SIG-M5 (cell line): ENCODE measurements at places on chromosomes 1 and 21.

- no peak for DNase-seq
These were observed 120.3 kb downstream of the TM2D1 start for GRCh38 chr1:61604684-61605083.

GRCh38 chr1:32470991-32471694 is 6.3 kb downstream of the ZBTB8B start:
- no peak for DNase-seq

- DNase-seq = no peak
These were observed 10.8 kb upstream of the TTLL10 start for GRCh38 chr1:1162597-1163537.

DNA sequence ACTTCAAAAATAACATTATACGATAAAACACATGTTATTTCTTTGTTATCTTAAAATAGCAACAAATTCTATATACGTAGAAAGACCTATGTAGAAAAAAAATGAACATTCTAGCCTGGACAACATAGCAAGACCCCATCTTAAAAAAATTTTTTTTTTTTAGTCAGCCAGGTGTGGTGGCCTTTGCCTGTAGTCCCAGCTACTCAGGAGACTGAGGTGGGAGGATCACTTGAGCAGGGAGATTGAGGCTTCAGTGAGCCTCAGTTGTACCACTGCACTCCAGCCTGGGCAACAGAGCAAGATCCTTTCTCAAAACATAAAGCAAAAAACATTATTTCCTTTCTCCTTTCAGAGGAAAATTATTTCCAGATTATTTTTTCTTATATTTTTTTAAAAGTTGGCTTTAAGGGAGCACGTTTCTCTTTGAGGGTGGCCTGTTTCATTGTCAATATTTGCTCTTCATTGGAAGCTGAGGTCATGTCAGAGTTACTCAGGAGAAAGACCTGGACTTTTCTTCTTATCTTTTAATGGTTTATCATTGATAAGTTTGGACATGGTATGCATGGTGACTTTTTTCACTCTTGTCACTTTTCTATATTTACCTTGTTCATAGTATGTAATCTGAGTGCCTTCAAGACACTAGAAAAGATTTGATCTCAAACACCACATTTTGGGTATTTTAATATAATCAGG is 32.0 kb downstream of the NFIA start:
- DNase-seq = no peak

GRCh38 chr1:67784545-67785186 is 48.6 kb downstream of the GNG12 start:
- DNase-seq = no peak

GRCh38 chr1:193850745-193851144 is 664.3 kb upstream of the B3GALT2 start:
- no peak for DNase-seq

DNA sequence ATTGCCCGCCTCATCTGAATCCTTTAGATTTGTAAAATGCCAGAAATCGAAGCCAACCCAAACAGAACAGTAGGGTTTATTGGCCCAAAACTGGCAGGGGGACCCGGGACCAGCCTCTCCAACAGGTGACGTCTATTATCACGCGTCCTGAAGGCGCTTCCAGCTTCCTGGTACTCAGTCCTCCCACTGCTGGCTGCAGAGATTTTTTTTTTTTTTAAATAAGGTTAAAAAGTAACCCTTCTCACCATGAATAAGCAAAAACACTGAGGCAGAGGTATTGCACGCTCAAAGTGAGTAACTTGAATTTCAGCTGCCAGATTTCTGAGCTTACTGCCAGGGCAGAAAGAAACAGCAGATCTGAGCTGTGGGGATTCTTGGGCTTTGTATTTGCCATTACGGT is 54.4 kb upstream of the GCLM start:
- no peak for DNase-seq

- no peak for DNase-seq
These were observed 111.5 kb upstream of the MAGI3 start for GRCh38 chr1:113278777-113279176.

DNA sequence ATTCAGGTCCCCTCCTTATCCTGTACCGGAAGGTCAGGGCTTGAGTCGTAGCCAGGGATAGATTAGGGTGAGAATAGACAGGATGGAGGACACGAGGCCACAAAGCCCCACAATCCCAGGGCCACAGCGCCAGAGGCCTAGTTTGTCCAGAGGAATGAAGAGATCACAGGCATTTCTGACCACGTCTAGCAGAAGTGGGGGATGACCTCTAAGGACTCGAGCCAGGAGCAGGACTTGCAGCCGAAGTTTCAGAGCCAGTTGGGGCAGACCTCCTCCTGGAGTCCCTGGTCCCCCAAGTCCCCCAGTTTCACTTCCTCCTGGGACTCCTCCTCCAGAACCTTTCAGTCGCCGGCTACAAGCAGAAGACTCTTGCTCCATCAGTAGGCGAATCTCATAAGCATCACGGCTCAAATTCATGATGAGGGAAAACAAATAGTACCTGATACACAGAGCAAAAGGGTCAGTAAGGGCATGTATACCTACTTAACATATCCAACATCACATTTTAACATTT is 2.3 kb upstream of the ITGA10 start:
- DNase-seq = no peak

DNA sequence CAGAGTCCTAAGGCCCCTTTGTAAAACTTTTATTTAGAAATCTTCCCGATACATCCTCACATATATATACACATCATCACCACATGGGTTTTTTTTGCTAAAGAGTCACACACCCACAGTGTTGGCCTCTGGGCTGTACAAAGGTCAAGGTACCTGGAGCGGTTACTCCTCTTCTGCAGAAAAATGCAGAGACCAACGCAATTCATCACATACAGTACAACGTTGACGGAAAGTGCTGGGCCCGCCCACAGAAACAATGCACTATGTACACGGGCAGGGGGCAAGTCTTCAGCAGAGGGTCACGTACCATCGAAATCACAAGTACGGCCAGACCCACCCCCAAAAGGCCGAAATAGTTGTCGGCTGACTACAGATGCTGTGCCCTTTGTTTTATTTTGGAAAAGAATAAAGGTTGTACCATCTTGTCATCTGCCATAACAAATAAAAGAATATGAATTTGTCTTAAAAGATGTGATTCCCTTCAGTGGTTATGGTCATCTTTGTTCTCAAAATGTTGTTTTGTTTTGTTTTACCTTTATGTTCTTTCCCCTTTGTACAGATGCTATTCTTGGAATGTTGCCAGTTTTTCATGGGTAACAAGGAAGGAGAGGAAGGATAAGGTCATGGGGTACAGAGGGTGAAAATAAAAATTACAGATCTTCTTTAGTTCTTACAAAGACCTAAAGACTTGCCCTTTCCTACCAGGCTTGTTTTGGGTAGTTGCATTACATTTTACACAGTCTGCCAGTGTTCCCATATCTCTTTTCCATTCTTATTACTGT is 15.6 kb downstream of the TAL1 start:
- DNase-seq = no peak

- DNase-seq = no peak
These were observed 127.2 kb upstream of the FGGY start for GRCh38 chr1:59169703-59170102.

DNA sequence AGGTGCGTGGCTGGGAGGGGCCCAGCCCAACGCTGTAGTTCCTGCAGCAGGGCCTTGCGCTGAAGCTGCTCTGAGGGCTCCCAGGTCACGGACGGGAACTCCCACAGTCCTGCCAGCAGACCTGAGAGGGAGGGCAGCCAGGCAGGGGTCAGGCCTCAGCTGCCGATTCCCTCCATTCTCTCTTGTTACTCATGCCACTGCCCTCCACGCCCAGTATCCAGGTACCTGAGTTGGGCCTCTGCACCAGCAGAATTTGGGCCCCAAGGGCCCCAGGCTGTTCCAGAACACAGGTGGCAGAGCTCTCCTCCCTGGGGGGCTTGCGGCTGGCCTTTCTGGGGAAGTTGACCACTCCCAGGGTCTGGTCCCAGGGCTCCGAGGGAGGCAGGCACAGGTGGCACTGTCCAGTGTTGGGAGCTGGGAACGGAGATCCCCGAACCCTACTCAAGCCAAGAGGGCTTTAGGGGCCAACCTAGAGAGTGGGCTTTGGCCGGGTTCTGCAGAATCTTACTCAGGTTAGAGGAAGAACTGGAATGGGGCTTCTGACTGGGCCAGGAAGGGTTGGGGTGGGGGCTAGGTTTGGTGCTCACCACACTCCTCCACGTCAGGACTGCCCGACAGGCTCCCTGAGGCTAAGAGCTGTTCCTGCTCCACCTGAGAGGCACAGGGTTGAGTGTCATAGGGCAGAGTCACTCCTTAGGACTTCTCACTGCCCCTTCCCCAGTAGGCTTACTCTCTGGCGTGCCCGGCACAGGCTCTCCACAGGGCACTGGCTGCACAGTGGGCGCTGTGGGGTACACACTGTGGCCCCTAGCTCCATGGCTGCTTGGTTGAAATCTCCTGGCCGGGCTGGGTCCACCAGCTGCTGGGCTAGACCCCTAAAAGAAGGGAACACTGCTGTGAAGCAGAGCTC is 5.0 kb downstream of the HPDL start:
- no peak for DNase-seq

DNA sequence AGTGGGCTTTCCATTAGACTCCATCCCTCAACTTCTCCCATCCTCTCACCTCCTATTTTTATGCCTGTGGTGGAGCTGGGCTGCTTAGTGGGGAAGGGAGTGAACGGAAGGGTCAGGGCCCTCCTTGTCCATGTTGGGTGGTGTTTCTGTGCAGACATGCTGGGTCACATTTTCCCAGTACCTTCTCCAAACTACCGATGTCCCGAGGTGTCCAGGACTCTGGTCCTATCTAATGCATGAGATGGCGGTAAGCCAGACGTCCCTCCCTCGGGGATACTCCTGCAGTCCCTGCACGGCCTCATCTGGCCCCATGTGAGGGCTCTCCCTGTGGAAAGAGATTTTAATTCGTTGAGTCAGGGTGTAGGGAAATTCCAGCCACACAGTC is 61.0 kb downstream of the OBSCN start:
- no peak for DNase-seq

DNA sequence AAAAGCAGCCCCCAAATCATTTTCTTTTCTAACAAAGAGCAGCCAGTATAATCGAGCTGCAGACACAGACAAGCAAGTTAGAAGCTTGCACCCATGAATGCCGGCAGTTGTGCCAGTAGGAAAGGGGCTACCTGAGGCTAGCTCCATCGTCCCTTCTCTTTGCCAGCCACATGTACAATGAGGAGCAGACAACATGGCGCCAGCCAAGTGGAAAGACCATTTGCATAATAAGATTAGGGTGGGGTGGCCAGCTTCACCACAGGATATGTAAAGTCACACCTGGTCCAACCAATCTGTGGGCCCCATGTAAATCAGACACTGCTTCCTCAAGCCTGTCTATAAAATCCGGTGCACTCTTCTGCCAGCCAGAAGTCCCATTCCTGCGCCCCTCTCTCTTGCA is 103.7 kb downstream of the CCDC185 start:
- DNase-seq = no peak

DNA sequence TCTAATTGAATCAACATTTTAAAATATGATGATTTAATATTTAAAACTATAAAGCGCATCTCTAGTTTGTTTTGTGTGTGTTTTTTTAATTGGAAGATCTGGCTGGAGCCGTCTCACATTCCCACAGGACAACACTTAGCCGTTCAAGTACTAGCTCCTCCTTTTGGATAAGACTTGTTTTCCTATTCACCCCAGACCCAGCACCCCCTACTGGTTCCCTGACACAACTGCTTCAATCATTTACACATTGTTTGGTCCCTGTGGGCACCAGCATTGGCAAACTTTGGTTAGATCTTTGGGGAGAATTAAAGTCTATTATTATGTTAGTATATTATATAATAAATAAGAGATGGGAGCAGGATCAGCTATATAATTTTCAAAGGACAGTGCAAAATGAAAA is 34.5 kb downstream of the TYW3 start:
- no peak for DNase-seq
